NCI-H146 (cell line): ENCODE measurements at places on chromosomes 16 and 17.

GRCh38 chr16:8888951-8889892 lies 7.1 kb downstream of the LITAFD start:
- no peak for DNase-seq

- no peak for DNase-seq
Observed at GRCh38 chr16:84329843-84330684, 35.4 kb downstream of the WFDC1 start.

GRCh38 chr17:17043461-17044271 lies 1.4 kb downstream of the MPRIP start:
- peak; percentile 12 for DNase-seq

GRCh38 chr16:30349675-30350074 lies 5.4 kb downstream of the CD2BP2 start:
- no peak for DNase-seq

DNA sequence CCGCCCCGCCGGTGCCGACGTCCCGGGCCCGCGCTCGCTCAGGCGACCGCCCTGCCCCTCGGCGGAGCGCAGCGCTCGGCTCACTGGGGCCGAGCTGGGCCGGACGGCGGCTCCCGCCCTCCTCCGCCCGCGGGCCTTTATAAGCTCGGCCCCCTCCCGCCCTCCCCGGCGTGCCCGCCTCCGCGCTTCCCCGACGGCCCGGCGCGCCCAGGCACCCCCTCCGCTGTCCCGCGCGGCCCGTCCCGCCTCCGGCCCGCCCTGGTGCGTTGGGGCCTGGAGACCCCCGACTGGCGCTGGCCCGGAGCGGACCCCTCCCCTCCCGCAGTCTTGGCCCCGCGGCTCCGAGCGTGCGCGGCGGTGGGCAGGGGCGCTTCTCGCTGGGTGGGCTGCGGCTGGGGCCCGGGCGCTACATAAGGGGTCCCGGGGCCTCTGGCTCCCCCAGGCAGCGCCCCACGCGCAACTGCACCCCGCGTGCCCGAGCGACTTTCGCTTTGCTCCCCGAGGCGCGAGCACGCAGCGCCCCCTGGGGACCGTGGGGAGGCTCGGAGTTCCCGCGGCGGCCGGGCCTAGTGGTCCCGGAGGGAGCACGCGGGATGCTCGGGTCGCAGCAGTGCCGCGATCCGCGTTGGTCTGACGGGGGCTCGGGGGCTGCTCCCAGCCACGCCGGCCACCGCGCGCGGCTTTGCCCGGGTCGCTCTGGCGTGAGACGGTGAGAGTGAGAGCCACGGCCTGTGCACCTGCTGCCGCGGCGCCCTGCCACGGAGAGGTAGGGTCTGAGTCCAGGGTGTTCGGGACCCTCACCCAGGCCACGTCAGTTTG lies at the start of gene PIEZO1:
Gene PIEZO1 (minus strand): TSS at position 115 of the 819 bp plus-strand sequence. CDS start 256 bp downstream, outside the sequence.
- DNase-seq = no peak

GRCh38 chr16:49866595-49867071 lies 10.7 kb upstream of the ZNF423 start:
- peak; percentile 4 for DNase-seq

DNA sequence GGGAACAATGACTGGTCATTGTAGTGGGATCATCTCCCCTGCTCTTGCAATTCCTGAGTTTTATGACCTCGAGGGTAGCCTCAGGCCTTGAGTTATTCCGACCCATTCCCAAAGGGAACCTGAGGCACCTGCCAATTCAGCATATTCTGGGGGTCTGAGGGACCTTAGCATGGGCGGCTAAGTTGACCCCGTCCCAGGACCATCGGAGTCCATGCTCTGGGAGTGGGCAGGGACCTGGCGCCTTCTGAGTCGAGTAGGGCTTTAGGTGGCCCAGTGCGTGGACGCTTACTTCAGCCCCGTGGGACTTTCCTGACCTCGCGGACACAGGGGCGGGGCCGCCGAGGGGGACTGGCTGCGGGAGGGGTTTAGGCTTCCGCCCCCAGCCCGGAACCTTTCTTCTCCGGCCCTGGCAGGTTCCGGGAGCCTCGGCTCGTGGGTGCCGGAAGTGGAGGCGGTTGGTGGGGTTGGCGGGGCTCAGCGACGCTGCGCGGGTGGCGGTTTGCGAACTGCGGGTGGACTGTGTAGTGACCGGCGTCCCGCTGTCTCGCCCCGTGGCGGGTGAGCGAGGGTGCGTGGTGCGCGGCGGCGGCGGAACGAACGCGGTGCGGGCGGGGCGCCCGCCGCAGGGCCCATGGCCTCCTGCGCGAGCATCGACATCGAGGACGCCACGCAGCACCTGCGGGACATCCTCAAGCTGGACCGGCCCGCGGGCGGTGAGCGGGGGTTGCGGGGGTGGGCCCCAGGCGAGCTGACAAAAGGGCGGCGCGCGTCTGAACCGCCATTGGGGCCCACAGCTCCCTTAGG lies at the start of gene EDC4:
Gene EDC4 (plus strand): TSS at position 422 of the 804 bp plus-strand sequence. CDS start 210 bp downstream, at position 632.
- DNase-seq = peak; percentile 55

- no peak for DNase-seq
Observed at GRCh38 chr17:81455387-81455786, 57.2 kb downstream of the ACTG1 start.

- DNase-seq = peak; percentile 23
Observed at GRCh38 chr17:29143894-29144293, 36.3 kb downstream of the MYO18A start.

GRCh38 chr16:55411231-55411630 lies 67.8 kb upstream of the MMP2 start:
- DNase-seq = no peak

DNA sequence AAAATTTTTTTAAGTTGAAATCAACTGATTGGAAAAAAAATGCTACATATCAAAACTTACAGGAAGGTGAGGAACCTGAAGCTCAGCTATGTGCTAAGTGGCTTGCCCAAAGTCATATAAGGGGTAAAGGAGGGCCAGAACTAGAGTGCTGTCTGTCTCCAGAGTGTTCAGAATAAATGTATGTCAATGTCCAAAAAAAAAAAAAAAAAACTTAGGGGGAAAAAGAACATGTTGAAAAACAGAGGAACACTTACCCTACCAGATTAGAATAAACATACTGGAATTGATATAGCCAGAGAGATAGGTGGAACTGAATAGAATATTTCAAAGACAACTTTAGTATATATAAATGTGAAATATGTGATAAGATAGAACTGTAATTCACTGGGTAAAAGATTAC lies 11.5 kb downstream of the DCAF7 start:
- no peak for DNase-seq

DNA sequence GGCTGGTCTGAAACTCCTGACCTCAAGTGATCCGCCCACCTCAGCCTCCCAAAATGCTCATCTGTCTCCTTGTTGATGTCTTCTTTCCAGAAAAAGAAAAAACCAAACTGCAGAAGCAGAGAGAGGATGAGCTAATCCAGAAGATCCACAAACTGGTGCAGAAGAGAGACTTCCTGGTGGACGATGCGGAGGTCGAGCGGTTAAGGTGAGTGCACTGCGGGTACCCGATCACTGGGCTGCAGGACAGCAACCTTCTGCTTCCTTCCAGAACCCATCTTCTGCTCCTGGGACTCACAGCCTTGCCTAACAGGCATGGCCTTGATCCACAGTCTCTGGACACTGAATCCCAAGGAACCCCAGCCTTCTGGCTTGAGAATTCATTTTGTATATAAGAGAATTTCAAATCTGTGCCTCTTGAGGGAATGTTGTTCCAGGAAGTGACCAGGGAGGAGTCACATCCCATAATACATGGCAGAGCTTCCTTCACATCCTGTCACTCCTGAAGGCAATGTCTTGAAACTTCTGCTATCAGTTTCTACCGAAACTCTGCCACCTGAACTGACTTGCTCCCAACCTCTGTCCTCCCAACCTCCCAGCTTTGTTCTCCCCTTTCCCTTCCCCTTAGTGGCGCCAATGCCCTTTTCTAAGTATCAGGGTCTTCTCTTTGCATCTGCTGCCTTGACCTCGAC lies 61.7 kb downstream of the MARF1 start:
- no peak for DNase-seq

GRCh38 chr17:4204710-4205173 lies 59.0 kb downstream of the ANKFY1 start:
- DNase-seq = no peak

DNA sequence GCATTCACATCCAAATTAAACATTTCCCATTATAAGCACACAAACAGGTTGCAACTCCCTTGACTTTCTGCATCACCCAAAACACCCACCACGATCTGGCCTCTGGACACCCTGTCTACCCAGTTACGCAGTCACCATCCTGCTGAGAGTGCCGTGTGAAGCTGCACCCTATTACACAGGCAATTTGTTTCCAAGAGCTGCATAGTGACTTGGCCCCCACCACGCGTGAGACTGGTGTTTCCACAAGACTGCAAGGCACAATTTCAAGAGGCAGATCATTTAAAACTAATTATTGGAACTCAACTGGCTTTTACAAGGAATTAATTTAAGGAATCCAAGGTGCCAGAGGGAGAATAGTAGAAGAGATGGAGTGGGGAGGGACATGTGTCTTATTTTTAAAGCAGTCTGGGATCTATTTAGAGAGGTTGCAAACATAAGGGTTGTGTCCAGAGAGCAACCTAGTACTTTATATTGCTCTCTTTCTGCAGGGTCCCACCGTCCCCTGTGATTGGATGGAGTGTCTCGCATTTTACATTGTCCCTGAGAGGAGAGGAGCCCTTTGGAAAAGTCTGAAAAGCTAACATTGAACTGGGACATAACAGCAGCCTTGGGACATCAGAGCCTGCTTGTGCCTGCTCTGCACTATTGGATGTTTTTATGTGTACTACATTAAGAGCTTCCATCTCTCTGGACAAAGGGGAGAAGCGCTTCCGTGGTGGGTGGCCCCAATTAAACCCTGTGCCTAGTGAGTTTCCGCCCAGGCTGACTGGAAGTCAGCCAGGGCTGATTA lies 8.7 kb upstream of the ADAMTS18 start:
- DNase-seq = peak; percentile 73

GRCh38 chr16:16118337-16118736 lies 105.0 kb downstream of the ABCC6 start:
- DNase-seq = no peak

DNA sequence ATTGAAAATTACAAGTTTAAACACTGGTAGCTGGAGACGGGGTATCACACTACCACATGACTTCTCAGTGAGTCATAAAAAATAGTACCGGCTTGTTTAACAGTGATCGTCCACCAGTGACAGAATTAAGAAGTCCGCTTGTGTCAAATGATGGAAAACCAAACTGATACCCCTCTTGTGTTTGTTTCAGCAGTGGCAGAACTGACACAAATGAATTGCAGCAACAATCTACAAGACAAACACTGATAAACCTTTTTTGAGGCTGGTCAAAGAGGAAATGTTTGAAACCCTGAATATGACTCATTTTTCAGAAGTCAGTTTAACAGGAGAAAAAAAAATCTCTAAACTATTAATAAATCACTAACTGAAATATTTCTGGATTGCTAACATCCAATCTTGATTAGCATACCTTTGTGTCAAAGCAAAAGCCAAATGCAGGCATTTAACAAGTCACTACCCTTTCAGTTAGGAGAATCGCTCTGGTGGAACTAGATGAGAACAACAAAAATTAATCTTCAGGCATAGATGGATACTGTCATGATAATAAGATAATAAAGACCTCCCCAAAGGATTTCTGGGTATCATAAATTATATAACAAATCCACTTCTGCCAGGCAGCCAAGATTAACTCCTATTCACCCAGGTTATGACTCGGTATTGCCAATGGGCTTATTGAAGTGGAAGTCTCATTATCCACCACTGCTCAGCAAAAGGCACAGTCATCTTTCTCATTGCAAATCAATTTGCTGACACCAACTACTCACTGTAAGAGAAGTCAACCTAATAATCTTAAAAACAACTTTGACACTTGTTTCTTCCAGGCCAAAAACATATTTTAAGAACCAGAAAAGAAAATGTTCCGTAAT lies 20.8 kb downstream of the DCUN1D3 start:
- DNase-seq = no peak

DNA sequence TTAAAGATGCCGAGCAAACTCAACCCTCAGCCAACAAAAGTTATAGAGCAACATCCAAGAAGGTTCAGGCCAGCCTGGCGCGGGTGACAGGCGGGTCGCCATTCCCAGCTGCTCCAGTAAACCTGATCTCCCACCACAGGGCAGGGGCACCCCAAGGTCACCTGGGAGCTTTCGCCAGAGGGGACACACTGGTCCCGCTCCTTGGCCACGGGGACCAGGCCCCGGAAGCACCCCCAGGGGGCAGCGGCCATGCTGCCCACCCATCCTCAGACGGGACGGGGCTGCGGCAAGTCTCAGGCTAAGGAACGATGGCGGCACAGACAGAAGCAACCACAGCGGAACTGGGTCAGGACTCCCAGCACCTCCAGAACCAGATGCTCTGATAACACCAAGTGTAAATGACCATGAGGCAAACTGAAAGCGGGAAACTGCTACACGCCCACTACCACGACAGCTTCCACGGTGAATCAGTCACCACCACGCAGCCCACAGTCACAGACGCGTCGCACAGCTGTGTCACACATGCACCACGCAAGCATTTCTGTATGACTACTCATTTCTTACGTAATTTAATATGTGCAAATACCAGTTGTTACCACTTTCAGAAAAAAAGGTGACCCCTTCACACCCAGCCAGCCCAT lies 14.1 kb upstream of the CCDC154 start:
- DNase-seq = no peak

DNA sequence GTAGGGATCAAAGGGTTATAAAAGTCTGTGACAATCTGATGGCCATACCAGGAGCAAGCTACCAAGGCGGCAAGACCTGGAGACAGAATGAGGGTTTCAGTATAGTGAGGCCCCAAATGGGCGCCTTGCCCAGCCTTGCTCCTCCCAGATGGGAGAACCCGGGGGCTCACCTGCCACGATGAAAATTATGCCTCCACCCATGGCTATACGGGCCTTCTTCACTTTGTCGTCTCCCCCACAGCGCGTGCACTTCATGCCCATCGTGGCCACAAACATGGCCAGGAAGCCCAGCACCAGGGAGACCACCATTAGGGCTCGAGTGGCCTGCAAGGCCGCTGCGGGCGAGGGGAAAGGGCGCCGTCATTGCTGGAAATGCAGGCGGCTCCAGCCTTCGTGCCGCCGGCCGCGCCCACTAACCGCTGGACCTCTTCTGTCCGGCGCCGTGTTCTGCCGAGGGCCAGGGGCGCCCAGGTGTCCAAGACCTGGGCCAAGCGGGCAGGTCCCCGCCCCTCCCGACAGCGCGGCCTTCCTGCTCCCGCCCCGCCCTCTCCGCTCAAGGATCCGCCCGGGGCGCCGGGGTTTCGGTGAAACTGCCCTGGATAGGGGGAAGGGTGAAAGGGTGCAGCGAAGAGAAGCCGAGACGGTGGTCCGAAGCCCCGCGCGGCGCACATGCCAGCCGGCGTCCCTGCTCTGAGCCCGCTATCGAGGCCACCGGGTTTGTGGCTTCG lies 1.5 kb downstream of the CLDN7 start:
- peak; percentile 80 for DNase-seq

GRCh38 chr16:82832821-82833220 lies 206.1 kb downstream of the CDH13 start:
- DNase-seq = no peak
